ENCODE measurements at places on chromosomes 6 and 20.

GRCh38 chr6:41228096-41228495 lies at the start of gene TREML4:
TSS of gene TREML4 (plus strand) at chr6:41228349. CDS start at chr6:41228428, 79 bp downstream.
- no peak within 1 kb of the TSS for H3K27ac ChIP-seq
- no peak for DNase-seq
- H3K36me3 ChIP-seq = no peaks in the 10 kb centered on the region
- H3K4me1 ChIP-seq = no peaks in the 10 kb centered on the region

DNA sequence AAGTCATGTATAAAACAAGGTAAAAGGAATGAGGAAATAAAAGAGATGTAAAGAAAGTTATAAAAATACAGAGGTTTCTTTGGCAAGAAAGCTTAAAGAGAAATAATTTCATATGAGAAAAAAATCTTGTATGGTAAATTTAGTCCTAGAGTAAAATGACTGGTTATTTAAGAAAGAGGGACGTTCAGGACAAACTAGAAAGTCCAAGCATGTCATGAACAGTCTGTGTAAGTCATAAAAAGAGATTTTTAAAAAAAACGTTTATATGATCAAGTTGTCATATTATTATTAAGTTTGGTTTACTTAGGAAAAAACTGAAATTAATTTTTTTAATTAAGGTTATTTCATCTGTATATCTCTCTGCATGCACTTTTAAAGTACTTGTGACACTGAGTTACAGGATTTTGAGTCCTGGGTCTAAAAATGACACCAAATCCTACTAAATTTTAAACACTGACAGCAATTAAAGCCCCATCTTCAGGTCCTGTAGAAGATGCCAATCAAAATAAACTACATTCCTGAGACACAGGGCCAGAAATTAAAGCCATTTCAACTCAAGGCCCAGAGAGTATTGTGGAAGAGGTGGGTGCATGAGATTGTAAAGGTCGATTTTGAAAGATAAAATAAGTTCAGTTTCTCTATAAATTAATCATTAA lies 62.4 kb downstream of the AGPAT4 start:
- H3K27ac ChIP-seq = no peak overlapping the region
- H3K27me3 ChIP-seq = no peaks in the 10 kb centered on the region

- peak; percentile 48 for DNase-seq
- H3K27me3 ChIP-seq = no peaks in the 10 kb centered on the region
- H3K36me3 ChIP-seq = no peaks in the 10 kb centered on the region
- H3K27ac ChIP-seq = peak overlapping the region; percentile 50
Observed at GRCh38 chr20:11305406-11305805, 612.3 kb upstream of the BTBD3 start.

GRCh38 chr6:118918329-118918725 lies 16.6 kb downstream of the MCM9 start:
- no peaks in the 10 kb centered on the region for H3K27me3 ChIP-seq
- no peak overlapping the region for H3K4me3 ChIP-seq
- no peaks in the 10 kb centered on the region for H3K4me1 ChIP-seq
- no peak for DNase-seq
- H3K27ac ChIP-seq = no peak overlapping the region

DNA sequence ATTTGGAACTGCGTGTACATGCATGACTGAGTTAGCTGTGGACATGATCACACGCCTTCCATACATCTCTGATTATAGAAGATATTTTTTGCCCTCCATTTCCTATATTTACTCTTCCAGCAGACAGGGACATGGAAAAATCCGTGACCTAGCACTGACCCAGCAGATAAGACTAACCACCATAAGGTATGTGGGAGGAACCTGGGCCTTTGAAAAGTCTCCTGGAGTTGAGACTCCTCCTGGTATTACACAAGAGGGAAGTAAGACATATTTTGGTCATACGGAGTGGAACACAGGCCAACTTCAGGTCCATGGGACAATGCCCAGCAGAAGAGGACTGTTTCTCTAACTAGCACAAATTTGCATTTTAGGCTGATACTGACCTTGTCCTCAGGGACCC lies 13.7 kb upstream of the SIRPB1 start:
- H3K36me3 ChIP-seq = no peaks in the 10 kb centered on the region
- H3K27me3 ChIP-seq = peaks cover 12% of the 10 kb centered on the region
- H3K4me1 ChIP-seq = peaks cover 48% of the 10 kb centered on the region
- no peak overlapping the region for H3K4me3 ChIP-seq
- DNase-seq = no peak

GRCh38 chr6:158050955-158051354 lies 69.3 kb downstream of the SYNJ2 start:
- H3K4me1 ChIP-seq = no peaks in the 10 kb centered on the region
- H3K36me3 ChIP-seq = no peaks in the 10 kb centered on the region
- no peak overlapping the region for H3K4me3 ChIP-seq
- H3K27ac ChIP-seq = no peak overlapping the region
- DNase-seq = no peak

- no peak overlapping the region for H3K27ac ChIP-seq
- no peak for DNase-seq
- peaks cover 5% of the 10 kb centered on the region for H3K36me3 ChIP-seq
- peaks cover 4% of the 10 kb centered on the region for H3K4me1 ChIP-seq
- H3K27me3 ChIP-seq = no peaks in the 10 kb centered on the region
- H3K4me3 ChIP-seq = no peak overlapping the region
Observed at GRCh38 chr20:50874111-50874757, 57.0 kb downstream of the ADNP start.

DNA sequence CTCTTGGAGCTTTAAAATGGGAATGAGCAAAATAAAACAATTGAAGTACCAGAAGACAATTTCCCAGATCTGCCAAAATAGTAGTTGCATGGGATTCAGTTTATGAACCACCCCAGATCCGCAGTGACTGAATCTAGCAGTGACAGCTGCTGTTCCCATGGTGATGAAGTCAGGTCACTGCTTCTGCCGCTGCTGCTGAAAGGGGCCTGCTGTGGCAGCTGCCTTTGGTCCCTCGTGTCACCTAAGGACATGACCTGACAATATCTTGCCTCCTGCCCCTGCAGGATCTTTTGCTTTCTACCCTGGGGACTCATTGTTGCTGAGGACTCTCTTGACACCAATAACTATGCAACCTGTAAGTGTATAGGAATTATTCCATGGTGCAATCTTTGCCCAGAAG lies 34.3 kb upstream of the OGFRL1 start:
- H3K4me1 ChIP-seq = no peaks in the 10 kb centered on the region
- no peak for DNase-seq
- no peaks in the 10 kb centered on the region for H3K36me3 ChIP-seq
- no peak overlapping the region for H3K4me3 ChIP-seq
- no peaks in the 10 kb centered on the region for H3K27me3 ChIP-seq
- no peak overlapping the region for H3K27ac ChIP-seq

All from Calu3 (cell line).